ENCODE measurements at places on chromosomes 7 and 10. TPM values are rescaled to one million over a fixed set of nuclear protein-coding genes. Genes with fewer than 3 reads are reported as not detected.

- no peak for DNase-seq
These were observed 1196.3 kb downstream of the TYW1 start for GRCh38 chr7:68192941-68193340.

- no peak for DNase-seq
These were observed 53.8 kb downstream of the SMURF1 start for GRCh38 chr7:99089914-99090629.

DNA sequence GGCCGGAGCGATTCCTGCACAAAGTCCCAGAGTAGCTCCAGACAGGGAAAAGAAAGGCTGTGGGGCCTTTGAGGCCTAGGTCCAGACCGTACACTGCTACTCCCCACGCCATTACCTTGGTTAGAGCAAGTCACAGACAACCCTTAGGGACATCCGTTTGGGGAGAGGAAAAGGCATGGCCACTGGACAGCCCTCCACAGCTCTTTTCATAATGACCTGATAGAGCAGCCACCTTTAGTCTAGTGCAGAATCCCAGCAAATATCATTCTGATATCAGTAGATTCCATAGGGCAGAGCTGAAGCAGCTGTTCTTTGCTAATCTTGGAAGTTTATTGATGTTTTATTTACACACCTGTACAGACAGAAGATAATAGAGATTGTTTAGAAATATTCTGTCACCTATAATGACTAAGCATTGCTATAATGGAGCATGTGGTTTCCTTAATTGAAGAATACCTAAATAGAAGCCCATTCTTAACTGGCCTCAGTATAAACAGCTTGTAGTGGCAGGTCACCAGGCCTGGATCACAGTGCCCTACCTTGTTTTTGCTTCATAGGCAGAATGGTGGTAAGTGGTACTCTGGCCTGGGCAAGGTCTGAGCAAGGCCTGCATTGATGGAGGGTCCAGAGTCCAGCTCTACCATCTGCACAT, 27.9 kb downstream of the OGDH start:
- no peak for DNase-seq

DNA sequence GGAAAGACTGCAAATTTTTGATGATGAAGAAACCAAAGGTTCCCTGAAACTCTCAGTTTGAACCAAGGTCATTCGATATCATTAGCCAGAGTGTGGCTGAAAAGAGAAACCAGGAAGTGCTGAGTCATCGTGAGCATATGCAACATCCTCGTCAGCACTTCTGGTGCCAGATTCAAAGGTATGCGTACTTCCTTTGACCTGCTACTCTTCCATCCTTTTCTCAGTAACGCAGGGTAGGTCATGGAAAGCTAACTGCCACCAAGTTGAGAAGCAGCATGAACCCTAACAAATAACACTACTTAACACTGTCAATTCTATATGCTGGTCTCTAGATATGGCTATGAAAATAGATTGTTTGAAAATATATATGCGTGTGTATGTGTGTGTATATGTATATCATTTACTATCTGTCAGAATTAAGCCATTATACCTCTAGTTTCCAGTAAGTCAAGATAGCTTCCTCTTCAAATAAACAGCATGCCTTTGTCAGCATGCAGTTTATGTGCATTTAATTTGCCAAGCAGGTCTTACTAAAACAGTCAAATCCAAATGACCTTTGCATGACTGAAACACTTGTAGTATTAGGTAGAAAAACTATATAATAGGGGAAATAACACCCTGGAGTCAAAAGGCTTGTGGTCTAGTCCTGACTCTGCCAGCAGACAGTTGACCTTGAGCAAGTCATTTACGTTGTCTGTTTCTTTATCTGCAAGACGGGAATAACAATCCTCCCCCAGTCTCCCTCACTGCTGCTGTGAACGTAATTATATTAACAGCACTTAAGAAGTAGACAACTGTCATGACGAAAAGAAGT, 26.4 kb downstream of the CDK6 start:
- DNase-seq, result peak; percentile 56

GRCh38 chr7:152367170-152367569, 68.6 kb downstream of the KMT2C start:
- no peak for DNase-seq

DNA sequence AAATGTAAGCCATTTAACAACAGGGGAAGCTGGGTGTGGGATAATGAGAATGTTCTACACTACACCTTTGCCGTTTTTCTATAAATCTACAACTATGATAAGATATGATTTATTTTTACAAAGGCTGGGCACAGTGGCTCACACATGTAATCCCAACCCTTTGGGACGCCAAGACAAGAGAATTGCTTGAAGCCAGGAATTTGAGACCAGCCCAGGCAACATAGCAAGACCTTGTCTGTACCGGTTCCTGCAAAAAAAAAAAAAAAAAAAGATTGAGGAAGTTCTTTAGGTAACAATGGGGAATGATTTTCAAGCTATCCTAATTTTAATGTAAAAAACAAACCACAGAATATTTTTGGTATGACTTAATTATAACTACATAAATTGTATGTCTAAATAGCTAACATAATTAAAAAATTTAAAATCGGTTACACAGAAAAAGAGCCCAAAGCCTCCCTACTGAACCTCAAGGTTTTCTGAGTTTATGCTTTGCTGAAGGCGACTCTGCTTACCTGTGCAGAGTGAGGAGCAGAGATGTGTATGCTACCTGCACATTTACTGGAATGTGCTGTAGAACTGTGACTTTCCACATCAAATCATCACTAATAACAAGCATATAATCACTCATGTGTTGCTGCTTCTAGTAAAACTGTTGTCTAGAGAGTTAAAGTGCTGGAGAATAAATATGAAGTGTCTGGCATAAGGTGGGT, 163.4 kb downstream of the ATE1 start:
- DNase-seq, result no peak

DNA sequence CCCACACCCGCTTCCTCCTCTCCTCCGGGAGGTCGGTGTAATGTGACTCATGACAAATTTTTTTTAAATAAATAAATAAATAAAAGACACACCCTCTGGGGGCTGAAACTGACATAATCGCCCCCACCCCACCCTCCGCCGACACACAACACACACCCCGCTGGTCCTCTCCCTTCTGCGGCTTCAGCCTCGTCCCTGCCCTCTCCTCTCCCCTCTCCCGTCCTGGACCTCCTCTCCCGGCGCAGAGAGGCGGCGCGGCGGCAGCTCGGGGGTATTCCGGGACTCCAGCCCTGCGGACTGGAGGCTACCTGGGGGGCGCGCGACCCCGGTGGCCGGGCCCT, 686 bp downstream of the ABI1 start:
- peak; percentile 78 for DNase-seq

- no peak for DNase-seq
These were observed 274.8 kb upstream of the NRG3 start for GRCh38 chr10:81600185-81600584.

DNA sequence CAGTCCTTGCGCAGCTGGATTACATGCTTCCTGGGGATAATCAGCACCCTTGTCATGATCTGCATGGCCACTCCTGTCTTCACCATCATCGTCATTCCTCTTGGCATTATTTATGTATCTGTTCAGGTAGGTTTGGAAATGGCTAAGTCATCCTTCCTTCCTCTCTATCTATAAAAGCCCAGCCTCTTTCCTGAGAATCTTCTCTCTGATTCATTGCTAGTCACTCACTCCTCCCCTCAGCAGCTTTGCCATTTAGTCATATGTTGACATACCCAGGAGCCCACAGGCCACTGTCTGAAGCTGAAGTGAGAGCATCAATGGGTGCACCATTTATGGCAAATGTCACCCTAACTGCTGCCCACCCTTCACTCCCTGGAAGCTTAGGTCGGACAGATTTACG, 52.0 kb downstream of the ABCC2 start:
- DNase-seq, result no peak

GRCh38 chr7:133297093-133297492, 44.2 kb downstream of the EXOC4 start:
- no peak for DNase-seq

DNA sequence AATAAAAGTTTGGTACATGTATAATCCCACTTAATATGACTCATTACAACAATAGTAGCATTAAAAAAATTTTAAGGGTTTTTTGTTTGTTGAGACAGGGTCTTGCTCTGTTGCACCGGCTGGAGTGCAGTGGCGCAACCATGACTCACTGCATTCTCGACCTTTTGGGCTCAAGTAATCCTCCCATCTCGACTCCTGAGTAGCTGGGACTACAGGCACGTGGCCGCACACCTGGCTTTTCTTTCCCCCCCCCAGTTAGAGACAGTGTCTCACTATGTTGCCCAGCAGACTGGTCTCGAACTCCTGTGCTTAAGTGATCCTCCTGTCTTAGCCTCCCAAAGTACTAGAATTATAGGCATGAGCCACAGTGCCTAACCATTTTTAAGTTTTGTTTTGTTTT, 40.7 kb downstream of the KMT2C start:
- no peak for DNase-seq

GRCh38 chr7:107499731-107500130, 29.9 kb downstream of the GPR22 start:
- DNase-seq, result no peak

Gene TFEC
- not detected for total RNA-seq

Gene CNPY1
- total RNA-seq, result not detected

Gene TUBAL3
- not detected for total RNA-seq

DNA sequence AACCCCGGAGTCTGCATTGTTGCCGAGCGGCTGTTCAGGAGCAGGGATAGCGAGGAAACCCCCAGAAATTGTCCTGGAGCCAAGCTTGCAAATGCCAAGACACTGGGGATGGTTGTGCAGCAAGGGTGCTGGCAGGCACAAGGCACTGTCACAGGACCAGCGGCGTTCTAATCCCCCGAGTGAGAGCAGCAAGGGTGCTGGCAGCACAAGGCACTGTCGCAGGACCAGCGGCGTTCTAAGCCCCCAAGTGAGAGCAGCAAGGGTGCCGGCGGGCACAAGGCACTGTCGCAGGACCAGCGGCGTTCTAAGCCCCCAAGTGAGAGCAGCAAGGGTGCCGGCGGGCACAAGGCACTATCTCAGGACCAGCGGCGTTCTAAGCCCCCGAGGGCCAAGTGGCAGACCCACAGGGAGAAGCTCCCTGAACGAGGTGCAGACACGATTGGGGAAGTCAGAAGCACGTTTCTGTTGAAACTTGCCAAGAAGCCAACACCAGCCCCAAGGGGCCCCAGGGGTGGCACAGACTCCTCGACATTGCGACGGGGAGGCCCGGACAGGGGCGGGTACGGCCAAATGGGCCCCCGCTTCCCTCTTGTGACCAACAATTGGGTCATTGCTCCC, 40.4 kb upstream of the INPP5A start:
- DNase-seq, result peak; percentile 20

DNA sequence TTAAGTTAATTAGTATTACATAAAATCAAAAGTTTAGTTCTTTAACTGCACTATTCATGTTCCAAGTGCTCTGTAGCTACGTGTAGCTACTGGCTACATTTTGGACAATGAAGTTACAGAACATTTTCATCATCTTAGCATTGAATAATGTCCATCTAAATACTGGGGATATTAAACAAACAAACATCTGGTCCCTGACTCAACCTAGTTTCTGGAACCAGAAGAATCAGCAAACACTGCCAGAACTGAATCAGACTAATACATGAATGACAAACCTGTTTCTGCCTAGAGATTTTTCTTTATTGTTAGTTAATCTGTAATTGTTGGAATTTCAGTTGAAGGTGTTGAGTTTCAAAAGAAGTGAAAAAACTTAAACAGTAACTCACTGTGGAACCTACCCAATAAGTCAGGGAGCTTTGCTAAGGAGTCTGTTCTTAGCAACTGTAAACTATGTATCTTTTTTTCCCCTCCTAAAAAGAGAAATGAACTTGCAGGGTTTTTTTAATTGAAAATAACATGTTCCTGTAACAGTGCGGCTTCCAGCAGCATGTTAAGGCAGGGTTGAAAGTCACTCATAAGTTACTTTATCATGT, 58.3 kb downstream of the CDK13 start:
- no peak for DNase-seq

- DNase-seq, result peak; percentile 94
These were observed 4.3 kb downstream of the ELOVL3 start for GRCh38 chr10:102230264-102230860.

Gene IGF2BP3
- 112 TPM for total RNA-seq

GRCh38 chr7:74467876-74468275, 14.2 kb downstream of the GTF2IRD1 start:
- DNase-seq, result no peak

DNA sequence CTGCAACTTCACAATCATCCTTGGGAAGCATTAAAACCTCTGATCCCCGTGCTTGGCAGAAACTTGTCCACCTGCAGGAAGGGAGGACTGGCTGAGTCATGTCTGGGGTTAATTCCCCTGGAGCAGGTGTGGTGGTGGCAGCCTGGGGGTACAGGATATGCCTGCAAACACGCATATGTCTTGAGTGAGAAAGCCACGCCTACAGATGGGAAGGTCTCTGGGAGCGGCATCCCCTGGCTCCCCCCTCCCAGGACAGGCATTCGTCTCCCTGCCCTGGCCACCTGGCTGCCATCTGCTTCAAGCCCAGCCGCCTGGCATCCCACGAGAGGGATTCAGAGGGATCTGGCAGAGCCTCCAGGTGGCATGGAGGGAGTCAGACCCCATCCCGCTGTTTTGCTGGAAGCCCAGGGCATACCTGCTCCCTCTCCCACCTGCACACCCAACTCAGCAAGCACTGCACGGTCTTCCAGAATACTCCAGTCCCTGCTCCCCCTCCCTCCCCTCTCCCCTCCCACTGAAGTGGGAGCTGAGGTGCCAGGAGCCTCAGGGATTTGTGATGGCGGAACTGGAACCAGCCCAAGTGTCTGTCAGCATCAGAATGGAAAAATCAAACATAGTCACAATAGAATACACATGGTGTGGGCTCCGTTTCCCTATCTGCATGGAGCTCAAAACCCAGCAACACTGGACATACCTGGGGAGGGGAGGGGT, 61.0 kb downstream of the CAMK2B start:
- no peak for DNase-seq

Gene PIP4K2A
- total RNA-seq, result 17.8 TPM

DNA sequence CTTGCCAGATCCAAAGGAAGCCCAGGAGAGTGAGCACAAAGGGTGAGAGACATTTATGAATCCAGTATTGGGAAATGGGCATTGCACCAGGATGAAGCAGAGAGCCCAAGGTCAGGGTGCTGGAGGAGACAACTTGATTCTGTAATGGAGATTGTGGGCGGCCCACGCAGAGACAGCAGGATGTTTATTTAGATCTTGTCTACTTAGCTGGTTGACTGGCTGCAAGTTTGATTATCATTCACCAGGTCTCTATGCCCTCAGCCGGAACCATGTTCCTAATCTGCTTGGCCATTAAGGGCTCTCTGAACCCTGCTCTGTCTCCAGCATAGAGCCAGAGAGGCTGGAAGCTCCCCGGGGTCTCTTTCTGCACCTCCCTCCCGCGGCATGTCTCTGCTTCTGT, 188.7 kb downstream of the PLXNA4 start:
- DNase-seq, result no peak

GRCh38 chr7:85230623-85231022, 43.8 kb upstream of the SEMA3D start:
- no peak for DNase-seq

Gene ZPBP
- not detected for total RNA-seq

Gene PRPS1L1
- total RNA-seq, result not detected

- DNase-seq, result no peak
These were observed 85.2 kb downstream of the CHST15 start for GRCh38 chr10:124008187-124008586.

Gene LIPN
- total RNA-seq, result not detected

- no peak for DNase-seq
These were observed 207.4 kb downstream of the ADARB2 start for GRCh38 chr10:1529806-1530413.

GRCh38 chr7:82617156-82617555, 173.6 kb upstream of the CACNA2D1 start:
- no peak for DNase-seq

GRCh38 chr7:130201796-130202195, 3.4 kb downstream of the TMEM209 start:
- DNase-seq, result no peak

Gene ATOH7
- total RNA-seq, result 0.36 TPM

GRCh38 chr10:122588381-122588780, 27.8 kb downstream of the DMBT1 start:
- no peak for DNase-seq
